ENCODE measurements at places on chromosomes 6 and 20.

GRCh38 chr20:40571639-40572038 is 117.4 kb downstream of the MAFB start:
- DNase-seq = no peak

GRCh38 chr20:31979713-31980426 is 11.9 kb downstream of the XKR7 start:
- no peak for DNase-seq

DNA sequence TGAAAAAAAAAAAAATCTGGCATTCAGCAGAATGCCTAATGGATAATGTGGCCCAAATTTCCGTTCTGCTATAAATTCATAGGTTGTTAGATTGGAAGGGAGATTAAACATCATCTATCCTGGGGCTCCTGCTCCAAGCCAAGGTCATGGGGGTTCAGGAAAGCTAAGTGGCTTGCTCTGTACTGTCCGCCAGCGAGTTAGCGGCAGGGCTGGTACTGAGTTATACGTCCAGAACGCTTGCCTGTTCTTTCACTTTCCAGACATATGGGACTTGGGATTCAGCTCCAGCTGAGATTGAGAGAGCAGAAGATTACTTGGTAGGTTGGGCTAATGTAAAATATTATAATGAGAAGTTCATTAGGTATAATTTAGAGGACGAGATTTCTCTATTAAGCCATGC is 858 bp downstream of the RWDD1 start:
- DNase-seq = no peak

GRCh38 chr20:49691818-49692568 is 21.7 kb downstream of the B4GALT5 start:
- no peak for DNase-seq

DNA sequence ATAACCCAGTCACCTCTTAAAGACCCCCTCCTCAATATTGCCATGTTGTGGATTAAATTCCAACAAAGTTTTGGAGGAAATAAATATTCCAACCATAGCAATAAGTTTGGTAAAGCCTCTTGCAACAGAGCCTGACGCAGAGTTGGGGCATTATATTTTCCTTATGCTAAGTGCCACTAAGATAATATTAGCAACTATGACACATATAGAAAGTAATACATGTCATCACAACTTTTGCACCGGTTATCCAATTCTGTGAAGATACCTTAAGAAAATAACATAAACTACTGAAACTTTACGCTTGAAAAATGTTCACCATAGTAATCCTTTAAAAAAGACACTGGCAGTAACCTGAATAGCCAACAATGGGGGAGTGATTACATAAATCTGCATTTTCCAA is 52.2 kb upstream of the TRERF1 start:
- DNase-seq = no peak

- DNase-seq = no peak
These were observed 36.8 kb downstream of the C6orf15 start for GRCh38 chr6:31075528-31075927.

- DNase-seq = no peak
These were observed 16.8 kb downstream of the LAMA4 start for GRCh38 chr6:112237595-112237994.

- DNase-seq = no peak
These were observed 752.6 kb upstream of the MARCKS start for GRCh38 chr6:113104541-113104940.

DNA sequence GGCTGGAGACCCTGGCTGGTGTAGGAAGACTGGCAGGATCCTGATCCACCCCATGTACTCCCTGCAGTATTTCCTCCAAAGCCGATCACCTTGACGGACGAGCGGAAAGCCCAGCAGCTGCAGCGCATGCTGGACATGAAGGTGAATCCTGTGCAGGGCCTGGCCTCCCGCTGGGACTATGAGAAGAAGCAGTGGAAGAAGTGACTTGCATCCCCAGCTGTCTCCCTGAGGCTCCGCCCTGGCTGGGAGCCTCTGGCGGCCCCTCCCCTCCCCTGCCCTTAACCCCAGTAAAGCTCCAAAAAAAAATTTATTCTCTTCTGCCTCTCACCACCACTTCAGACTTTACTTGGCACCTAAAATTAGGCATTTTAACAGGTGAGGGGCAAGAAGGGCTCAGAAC is 7.0 kb downstream of the COX4I2 start:
- no peak for DNase-seq

- DNase-seq = no peak
These were observed 14.9 kb upstream of the TTPAL start for GRCh38 chr20:44460795-44461141.

Data from NK-92 treated with Interleukin-12 subunit alpha and Interleukin-12 subunit beta, amount 100 ng/mL, for 24 hours (cell line).